GM20000 (cell line): ENCODE measurements at places on chromosomes 16 and 17.

DNA sequence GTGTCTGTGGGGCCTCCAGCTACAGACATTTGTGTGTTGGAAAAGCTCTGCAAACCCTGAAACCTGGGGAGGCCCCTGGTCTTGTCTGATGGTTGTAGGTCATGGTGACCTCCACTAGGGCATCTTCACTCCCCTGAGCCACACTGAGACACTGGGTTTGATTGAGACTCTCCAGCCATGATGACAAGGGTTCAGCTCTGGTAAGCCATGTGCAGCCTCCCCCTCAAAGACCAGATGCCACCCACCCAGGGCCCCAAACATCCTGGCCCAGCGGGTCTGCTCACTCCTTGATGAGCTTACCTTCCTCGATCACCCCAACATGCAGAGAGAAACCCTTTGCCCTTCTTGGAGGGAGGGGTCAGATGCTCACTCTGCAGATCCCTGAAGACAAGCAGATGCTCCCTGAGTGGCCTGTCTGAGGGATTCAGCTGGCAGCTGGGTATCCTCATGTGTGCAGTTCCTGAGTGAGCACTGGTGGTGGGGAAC, 101.6 kb downstream of the METRNL start:
- no peak for DNase-seq

DNA sequence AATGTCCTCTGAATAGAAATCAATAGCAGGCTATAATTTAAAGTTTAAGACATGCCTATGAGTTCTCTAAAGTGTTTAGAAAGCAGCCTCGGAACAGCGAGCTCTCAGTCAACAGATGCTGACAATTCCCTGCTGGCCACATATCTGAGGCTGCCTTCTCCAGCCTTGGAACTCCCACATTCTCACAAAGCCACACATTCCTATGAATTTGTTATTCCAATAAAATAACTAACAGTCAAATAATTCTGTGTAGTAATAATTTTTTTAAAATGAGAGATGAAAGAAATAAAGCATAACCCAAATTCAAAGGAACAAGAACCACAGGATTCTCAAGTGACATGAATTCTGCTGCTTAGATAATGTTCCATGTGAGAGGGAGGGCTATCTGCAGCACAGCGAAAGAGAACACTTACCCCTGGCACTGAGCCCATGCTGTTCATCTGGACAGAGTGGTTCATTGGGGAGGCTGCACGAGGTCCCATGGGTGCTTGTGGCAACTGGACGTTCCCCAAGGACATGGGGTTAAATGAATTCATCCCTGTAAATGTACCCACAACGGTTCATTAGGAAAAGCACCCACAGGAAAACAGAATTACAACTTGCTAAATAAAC, 56.9 kb upstream of the TRAP1 start:
- no peak for DNase-seq

DNA sequence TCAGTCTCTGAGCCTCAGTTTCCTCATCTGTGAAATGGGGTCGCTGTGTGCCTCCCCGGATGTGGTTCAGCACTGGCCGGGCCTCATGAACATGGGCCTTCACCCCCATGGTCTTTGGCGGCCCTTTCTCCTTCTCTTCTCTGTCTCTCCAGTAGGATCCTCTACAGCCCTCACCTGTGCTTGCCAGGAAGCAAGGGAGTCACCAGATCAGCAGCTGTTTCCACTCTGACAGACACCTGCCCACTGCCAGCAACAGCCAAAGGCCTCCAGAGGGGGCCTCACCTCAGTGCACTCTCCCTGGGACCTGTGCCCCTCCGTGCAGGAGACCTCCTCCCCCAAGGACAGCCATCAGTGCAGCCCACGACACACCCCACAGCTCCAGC, 89.4 kb downstream of the C16orf78 start:
- DNase-seq: no peak

- DNase-seq: no peak
Observed at GRCh38 chr17:59349178-59349577, 17.7 kb downstream of the YPEL2 start.

DNA sequence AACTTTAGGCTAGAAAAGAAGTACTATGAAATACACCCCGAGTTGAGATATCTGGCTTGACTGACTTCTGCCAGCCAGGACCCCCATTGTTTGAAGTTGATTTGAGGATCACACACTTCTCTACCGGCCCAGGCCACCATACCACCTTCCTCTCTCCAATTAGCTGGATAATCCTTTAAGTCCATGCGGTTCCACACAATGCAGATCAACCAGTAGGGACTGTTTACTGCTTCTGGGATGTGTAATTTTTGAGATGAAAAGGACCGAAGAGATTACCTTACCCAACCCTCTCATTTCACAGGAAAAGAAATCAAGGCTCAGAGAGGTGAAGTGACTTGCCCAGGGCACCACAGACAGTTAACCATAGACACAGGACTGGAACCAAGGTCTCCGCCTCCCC, 20.5 kb downstream of the ERN1 start:
- DNase-seq: no peak

DNA sequence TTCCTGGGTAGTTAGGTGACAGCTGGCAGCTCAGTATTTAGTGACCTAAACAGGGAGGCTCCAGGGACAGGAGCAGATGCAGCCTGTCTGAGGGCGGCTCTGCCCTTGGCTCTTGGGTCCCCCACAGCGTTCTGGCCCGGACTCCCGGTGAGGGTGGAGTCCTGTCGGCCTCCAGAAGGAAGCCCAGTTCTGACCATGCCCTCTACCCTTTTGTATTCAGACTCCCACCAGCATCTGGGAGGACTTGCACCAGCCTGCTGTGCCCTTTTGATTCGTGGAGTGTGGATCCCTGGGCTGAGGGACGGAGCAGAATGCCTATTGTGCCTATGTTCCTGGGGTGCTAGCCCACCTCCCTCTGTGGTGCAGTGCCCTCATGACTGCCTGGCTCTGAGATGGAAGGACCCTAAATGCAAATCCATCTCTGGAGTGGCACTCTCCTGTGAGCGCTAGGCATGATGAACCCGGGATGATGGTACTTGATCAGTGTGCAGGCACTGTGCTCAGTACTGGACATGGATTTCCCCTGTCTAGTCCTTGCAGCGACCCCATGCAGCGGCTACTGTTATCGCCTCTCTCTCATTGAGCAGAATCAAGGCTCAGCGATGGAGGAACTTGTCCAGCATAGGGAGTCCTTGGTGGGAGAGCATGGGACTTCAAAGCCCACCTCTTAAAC, 123.1 kb downstream of the SNX29 start:
- DNase-seq: no peak

- DNase-seq: no peak
Observed at GRCh38 chr17:78653382-78653781, 76.2 kb upstream of the DNAH17 start.

GRCh38 chr17:4235372-4236279, 28.2 kb downstream of the ANKFY1 start:
- no peak for DNase-seq

DNA sequence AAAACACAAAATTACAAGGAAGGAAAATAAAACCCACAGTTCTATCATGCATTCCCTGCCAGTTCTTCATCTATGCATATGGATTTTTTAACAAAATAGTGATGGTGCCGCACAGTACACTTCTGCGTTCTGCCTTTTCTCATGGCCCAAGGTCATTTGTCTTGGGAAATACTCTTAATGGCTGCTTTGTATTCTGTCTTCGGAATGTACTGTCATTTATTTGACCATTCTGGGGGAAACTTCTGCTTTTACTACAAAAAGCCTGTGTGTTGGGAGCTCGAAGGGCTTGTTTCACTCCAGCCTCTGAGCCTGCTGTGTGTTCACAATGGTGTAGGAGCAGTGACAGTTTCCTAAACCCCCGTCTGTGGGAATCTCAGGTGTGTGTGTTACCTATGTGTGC, 82.8 kb upstream of the SEC14L1 start:
- DNase-seq: no peak

GRCh38 chr16:75298267-75298666, 46.8 kb upstream of the BCAR1 start:
- no peak for DNase-seq

- no peak for DNase-seq
Observed at GRCh38 chr16:725463-726187, 618 bp downstream of the CCDC78 start.

GRCh38 chr17:45021607-45022287, 29.7 kb downstream of the DCAKD start:
- peak; percentile 93 for DNase-seq
